ENCODE measurements at places on chromosomes 5 and 9.

DNA sequence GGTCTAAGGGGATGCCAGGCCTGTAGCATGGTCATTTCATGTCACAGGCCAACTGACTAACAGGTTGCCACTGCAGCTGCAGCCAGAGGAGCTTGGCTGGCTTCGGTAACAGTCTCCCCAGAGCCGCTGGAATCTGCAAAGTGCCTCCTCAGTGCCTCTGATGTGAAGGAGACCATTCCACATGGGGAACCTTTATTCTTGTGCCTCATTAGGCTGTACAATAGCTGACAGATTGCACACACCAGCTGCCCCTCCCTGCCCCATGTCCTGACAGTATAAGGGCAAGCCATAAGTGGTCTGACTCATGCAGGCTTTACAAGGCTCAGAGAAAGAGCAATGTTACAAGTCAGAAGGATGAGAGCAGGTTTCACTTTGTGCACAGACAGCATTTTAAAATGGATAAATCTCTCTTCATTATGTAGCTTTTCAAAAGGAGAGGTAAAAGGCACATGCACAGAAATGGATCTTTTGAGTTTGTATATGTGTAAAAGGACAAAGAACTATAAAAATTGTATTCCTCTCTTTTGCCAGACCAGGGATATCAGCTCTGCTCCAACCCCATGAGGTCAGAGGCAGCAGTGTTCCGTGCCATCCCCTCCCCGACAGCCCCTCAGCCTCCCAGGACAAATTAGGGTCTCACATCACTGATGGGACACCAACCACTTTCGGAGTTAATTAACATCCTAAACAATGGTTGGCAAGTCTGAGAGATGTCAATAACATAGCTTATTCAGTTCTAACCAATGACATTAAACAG is 467.8 kb downstream of the TMEM232 start:
- DNase-seq: no peak

- DNase-seq: no peak
These were observed 8.5 kb upstream of the CRB2 start for GRCh38 chr9:123347289-123348060.

DNA sequence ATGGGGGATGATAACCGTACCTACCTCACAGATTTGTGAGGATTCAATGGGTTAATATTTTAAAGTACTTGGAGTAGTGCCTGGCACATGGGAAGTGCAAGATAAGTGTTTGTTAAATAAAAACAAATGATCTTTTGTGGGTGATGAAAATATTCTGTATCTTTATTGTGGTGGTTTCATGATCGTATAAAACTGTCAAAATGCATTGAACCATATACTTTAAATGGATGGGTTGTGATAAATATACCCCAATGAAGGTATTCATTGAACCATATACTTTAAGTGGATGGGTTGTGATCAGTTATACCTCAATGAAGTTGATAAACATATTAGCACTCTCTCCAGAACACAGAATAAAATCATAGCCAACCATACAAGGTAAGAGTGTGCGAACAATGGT is 234.5 kb downstream of the CRB2 start:
- DNase-seq: no peak

DNA sequence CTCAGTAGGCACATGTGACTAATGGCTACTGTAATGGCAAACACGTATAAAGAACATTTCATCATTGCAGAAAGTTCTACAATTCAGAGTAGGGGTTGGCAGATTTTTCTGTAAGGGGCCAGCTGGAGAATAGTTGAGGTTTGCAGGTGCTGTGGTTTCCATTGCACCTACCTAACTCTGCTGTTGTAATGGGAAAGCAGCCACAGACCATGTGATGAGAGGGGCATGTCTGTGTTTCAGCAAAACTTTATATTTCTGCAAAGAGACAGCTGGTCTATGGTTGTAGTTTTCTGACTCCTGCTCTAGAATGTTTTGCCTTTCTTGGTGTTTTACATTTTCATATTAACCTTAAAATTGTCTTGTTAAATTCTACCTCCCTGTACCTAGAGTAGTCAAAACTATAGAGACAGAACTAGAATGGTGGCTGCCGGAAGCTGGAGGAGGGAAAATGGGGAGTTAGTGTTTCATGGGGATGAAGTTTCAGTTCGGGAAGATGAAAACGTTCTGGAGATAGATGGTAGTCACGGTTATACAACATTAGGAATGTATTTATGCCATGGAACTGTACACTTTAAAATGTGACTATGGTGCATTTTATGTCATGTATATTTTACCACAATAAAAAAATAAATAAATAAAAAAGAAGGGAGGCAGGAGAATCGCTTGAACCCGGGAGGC is 44.3 kb downstream of the NUP214 start:
- DNase-seq: no peak

GRCh38 chr5:35863159-35863558 is 6.5 kb downstream of the IL7R start:
- no peak for DNase-seq

- DNase-seq: no peak
These were observed 5.1 kb downstream of the TLN1 start for GRCh38 chr9:35726931-35727330.

DNA sequence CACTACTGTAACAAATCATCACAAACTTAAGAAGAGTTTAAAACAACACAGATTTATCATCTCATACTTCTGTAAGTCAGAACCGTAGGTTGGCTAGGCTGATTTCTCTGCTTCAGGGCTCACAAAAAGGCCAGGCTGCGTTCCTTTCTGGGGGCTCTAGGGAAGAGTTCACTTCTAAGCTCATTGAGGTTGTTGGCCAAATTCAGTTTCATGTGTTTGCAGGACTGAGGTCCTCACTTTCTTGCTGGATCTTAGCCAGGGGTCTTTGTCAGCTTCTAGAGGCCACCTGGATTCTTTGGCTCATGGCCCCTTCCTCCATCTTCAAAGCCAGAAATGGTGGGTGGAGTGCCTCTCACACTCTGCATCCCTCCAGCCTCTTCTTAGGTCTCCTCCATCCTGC is 76.0 kb downstream of the ACTBL2 start:
- no peak for DNase-seq

DNA sequence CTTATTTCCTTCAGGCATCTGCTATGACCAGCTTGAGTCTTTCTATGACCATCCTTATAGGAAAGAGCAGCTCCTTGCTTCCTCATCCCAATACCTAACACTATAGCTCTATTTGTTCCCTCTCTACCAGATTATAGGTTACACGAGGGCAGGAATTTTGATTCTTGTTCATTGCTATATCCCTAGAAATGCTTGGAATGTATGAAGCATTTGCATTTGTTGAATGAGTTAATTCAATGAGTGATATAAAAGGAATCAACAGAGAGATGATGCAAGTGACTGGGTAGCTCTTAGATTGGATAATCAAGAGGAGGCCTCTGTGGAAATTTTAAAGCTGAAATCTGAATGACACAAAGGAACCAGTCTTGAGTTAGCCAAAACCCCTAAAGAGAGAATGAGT is 13.9 kb downstream of the ZCCHC9 start:
- DNase-seq: no peak

DNA sequence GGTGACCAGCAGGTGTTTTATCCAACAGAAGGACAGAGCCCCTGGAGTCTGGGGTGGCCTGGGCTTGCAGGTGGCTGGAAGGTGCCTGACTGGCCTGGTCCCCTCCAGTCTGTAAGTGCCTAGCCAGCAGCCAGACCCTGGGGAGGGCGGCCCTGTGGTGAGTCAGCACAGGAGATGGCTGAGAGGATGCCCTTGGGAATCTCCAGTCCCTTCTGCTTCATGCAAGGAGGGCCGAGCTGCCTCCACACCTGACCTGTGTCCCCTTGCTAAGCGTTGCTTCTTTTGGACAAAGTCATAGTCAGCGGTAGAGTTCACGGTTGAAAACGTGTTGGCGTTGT is 20.2 kb downstream of the OBP2B start:
- DNase-seq: no peak

- DNase-seq: no peak
These were observed 10.0 kb downstream of the TRIM14 start for GRCh38 chr9:98109052-98109451.

GRCh38 chr5:165196961-165197360 is 1691.5 kb downstream of the MAT2B start:
- DNase-seq: no peak

DNA sequence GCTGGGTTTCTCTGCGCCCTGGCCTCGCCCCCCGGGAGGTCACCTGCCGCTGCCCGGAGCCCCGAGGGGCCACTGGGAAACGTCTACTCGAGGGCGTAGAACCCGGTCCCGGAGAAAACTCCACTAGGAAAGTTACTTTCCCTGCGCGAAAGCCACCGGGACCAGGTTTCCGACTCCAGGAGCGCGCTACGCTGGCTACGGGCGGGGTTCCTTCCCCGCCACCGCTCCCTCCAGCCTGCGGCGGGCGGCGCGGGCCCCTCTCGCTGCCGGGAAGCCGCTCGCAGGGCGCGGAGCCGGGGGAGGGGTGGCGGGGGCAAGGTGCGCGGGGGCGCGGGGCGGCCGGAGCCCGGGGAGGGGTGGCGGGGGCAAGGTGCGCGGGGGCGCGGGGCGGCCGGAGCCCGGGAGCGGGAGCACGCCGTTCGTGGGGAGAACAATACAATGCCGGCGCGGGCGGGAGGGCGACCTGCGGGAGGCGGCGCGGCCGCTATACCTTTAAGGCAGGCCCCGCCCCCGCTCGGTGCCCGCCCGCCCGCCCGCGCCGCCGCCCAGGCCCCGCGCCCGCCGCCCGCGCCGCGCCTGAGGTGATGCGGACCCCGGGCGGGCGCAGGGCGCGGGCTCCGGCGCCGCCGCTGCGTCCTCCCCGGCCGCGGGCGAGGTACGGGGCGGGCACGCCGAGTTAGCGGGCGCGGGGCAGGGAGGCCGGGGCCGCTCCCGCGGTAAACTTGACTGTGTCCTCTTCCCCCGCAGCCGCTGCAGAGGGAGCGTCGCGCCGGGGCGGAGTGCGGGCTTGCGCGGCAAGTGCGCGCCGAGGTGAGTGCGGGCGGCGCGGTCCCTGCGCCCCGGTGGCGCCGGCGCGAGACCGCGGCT is 278.1 kb downstream of the AOPEP start:
- no peak for DNase-seq

DNA sequence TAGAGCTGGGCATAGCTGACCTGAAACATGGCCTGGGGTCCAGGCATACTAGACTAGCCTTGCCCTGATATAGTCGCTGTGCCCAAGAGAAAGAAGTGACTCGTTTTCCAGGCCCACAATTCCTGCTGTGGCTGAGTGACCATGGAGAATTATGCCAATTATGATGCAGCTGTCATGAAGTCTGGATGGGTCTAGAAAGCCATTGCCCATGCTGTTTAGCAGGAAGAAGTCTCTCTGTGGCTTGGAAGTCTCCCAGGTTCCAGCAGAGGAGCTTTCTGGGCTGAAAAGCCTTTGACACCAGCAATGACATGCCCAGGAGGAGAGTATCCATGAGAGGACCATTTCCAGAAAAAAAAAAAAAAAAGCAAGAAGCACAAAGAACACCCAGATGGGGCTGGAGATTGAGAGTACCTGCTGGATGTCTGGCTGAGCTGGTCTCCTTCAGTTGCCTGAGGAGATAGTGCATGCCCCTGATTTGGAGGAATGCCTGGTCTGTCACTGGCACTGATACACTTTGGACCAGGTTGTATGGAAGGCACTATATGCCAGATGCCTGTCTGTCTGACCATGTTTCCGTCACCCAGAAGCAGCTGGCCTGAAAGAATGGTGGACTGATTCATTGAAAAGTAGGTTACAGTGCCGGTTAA is 128.0 kb upstream of the EPB41L4A start:
- DNase-seq: no peak

- DNase-seq: no peak
These were observed 219.5 kb downstream of the KCTD16 start for GRCh38 chr5:144390133-144390532.

DNA sequence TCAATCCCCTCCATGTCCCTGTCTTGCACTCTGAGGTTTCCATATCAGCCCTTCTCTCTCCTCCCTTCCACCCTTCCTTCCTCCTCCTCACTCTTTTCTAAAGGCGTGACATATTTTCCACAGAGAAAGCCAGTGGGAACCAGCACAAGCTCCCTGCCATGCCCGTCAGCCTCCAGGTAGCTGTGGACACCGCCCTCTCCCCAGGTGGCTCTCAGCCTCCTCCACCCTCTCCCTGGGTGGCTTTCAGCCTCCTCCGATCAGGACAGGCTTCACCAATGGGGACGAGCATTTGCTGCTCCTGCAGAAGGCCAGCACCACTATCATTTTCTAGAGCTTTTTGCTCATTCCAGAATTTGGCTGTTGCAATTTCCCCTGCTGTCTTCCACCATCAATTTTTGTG is 236.6 kb downstream of the GADD45G start:
- no peak for DNase-seq

- no peak for DNase-seq
These were observed 151.6 kb upstream of the PHYKPL start for GRCh38 chr5:178383919-178384815.

- no peak for DNase-seq
These were observed 16.2 kb upstream of the ITGA1 start for GRCh38 chr5:52771343-52772039.

DNA sequence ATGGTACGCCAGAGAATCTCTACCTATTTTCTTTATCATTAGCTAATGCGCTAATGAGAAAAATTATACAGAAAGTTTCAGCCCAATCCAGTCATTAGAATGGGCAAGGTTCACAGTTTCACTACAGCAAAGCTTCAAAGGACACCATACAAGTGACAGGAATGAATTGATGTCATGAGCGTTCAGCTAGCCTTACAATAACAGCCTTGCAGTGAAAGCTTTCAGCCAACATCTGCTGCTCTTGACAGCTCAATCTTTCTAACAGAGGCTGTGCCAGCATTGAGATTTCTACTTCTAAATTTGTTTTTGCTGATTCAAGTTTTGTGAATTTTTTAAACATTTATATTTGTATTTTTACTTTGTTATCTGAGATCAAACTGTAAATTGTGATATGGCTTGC is 302.4 kb upstream of the FAM174A start:
- no peak for DNase-seq

- no peak for DNase-seq
These were observed 6.6 kb downstream of the C5orf63 start for GRCh38 chr5:127066721-127067120.

GRCh38 chr5:132476876-132477781 is 13.4 kb downstream of the IRF1 start:
- DNase-seq: no peak

DNA sequence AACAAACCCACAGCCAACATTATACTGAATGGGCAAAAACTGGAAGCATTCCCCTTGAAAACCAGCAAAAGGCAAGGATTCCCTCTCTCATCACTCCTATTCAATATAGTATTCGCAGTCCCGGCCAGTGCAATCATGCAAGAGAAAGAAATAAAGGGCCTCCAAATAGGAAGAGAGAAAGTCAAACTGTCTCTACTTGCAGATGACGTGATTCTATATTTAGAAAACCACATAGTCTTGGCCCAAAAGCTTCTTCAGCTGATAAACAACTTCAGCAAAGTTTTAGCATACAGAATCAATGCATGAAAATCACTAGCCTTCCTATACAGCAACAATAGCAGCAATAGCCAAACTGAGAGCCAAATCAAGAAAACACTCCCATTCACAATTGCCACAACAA is 333.7 kb upstream of the EDIL3 start:
- DNase-seq: no peak

- DNase-seq: no peak
These were observed 70.1 kb upstream of the NXNL2 start for GRCh38 chr9:88464851-88465250.

- no peak for DNase-seq
These were observed 110.5 kb downstream of the MEGF10 start for GRCh38 chr5:127400946-127401670.

GRCh38 chr9:114039484-114039883 is 38.6 kb downstream of the AMBP start:
- no peak for DNase-seq

- no peak for DNase-seq
These were observed 257.0 kb upstream of the PRR16 start for GRCh38 chr5:120207129-120207528.

All from activated naive CD8-positive, alpha-beta T cell treated with anti-CD3 and anti-CD28 coated beads, Interleukin-2, amount 50 U/mL, for 16 hours (primary cell).